Hematopoietic multipotent progenitor cell treated with erythropoietin and hydrocortisone succinate and interleukin-3 and kit ligand, for 15 days (in vitro differentiated cells): ENCODE measurements at places on chromosomes 3 and 15.
A peak's percentile ranks its signal among the peaks of the same experiment; 100 is the strongest.

DNA sequence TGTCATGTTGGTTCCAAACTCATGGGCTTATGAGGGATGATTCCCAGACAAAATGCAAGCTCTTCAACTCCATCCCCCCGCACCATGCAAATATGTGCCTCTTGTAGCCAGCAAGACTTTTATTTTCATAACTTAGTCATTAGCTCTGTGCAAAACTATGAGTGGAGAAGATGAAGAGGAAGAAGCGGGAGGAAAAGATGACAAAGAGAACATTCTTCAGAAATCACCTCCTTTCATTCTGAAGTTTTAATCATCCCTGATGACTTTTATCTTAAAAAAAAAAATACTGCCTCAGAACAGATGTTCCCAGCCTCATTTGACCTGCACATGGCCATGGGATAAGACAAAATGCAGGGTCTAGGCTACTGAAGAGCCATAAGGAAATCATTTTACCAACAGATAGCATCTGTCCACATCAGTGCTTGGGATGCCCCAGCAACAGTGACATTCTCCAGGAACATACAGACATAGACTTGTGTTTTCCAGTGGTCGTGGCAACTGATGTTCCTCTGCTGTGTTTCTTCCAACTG, 145.5 kb downstream of the WNT5A start:
- no peak for DNase-seq

- DNase-seq, result no peak
Measured at GRCh38 chr3:99809565-99809964, 8.1 kb upstream of the CMSS1 start.

GRCh38 chr3:119240101-119240590, 532 bp downstream of the B4GALT4 start:
- DNase-seq, result no peak

DNA sequence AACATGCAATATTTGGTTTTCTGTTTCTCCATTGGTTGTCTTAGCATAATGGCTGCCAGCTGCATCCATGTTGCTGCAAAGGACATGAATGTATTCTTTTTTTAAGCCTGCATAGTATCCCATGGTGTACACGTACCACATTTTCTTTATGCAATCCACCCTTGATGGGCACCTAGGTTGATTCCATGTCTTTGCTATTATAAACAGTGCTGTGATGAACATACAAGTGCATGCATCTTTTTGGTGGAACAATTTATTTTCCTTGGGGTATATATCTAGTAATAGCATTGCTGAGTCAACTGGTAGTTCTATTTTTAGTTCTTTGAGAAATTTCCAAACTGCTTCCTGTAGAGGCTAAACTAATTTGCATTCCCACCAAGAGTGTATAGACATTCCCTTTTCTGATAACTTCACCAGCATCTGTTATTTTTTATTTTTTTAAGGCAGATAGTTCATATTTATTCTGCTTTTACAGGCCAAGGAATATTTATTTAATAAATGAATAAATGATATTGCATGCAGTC, 62.4 kb upstream of the NPHP3 start:
- DNase-seq, result no peak

GRCh38 chr3:4680227-4680691, 187.1 kb downstream of the ITPR1 start:
- no peak for DNase-seq

DNA sequence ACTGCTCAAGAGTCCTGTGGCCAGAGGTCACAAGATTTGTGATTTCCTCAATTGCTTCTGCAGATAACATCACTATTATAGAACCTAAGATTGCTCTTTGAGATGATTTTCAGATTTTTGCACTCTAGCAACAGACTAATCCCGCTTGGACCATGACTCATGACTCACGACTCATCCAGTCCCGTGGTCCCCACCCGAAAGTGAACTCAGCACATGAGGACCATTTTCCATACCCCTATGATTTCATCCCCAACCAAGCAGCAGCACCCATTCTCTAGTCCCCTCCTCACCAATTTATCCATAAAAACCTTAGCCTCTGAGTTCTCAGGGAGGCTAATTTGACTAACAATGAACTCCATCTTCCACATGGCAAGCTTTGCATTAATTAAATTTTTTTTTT, 106.3 kb upstream of the ALCAM start:
- DNase-seq, result no peak

GRCh38 chr3:83706669-83707068, 1252.1 kb upstream of the CADM2 start:
- DNase-seq, result no peak

DNA sequence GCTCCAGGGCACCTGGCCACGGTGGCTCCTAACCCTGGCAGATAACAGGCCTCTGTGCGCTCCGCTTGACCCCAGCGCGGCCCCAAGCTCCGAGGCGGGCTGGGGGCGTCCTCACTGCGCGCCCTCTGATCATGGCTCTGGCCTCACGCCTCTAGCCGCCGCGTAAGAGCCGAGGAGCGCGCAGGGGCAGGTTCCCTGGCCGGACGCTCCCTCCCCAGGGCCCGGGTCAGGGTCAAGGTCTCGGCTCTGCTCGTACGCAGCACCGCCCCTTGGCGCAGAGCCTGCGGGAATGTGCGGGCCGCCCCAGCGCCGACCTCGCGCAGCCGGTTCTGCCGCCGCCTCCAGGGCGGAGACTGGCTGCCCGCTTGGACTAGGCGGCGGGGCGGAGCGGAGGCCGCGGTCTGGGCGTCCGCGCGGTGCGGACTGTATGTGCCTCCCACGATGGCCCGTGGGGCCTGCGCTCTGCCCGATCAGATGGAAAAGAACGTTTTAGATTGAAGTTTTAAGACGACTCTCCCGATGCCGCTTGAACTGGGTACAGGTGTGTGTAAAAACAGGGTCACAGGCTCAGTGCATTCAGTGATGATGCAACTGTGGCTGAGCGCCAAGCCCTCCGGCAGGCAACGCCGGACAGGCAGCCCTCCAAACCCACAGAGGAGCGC, 40.8 kb downstream of the CHST14 start:
- DNase-seq, result peak; percentile 27

- no peak for DNase-seq
Measured at GRCh38 chr3:83002869-83003445, 1241.5 kb upstream of the GBE1 start.

GRCh38 chr15:48915861-48916260, 37.9 kb downstream of the EID1 start:
- no peak for DNase-seq

GRCh38 chr3:123953735-123954134, 7.3 kb downstream of the CCDC14 start:
- DNase-seq, result no peak

- DNase-seq, result no peak
Measured at GRCh38 chr3:174158674-174159073, 700.5 kb upstream of the NAALADL2 start.
